ENCODE measurements at places on chromosomes 1 and 21.

DNA sequence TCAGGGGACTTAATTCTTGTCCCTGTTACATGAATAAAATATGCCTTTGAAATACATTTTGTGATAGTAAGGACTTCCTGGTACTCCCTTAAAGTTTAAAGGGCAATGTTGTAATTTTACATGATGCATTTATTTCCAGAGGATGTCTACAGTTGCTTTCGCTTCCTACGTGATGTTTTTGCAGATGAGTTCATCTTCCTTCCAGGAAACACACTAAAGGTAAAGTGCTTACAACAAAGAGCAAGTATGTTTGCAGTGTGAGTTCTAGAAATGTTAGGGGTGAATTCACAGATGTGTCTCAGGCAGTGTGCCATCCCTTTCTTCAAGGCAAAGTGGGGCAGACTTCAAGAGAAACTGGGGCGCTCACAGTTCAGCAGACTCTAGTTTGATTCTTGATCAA lies 31.2 kb downstream of the GNPAT start:
- no peak for DNase-seq

GRCh38 chr1:178263341-178263740 lies 169.4 kb downstream of the RASAL2 start:
- DNase-seq = no peak

- DNase-seq = peak; percentile 47
Observed at GRCh38 chr1:78114034-78114956, 68.5 kb downstream of the GIPC2 start.

- DNase-seq = no peak
Observed at GRCh38 chr1:20376880-20377494, 86.3 kb downstream of the VWA5B1 start.

DNA sequence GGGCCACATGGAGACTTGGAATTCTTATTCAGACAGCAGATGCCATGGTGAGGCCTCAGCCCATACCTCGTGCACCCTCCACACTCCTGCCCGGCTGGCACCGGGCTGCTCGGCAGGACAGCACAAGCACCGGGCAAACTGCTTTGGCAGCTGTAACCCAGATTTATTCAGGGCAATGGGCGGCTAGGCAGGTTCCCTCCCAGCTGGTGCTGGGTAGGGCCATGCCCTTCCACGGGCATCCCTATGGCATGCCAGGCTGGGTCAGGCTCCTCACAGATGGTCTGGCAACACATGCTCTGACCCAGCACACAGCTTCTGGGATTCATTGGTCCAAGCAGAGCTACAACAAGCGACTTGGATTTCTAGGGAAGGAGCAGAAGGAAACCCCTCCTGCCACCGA lies 53.4 kb downstream of the ATP1A1 start:
- no peak for DNase-seq

DNA sequence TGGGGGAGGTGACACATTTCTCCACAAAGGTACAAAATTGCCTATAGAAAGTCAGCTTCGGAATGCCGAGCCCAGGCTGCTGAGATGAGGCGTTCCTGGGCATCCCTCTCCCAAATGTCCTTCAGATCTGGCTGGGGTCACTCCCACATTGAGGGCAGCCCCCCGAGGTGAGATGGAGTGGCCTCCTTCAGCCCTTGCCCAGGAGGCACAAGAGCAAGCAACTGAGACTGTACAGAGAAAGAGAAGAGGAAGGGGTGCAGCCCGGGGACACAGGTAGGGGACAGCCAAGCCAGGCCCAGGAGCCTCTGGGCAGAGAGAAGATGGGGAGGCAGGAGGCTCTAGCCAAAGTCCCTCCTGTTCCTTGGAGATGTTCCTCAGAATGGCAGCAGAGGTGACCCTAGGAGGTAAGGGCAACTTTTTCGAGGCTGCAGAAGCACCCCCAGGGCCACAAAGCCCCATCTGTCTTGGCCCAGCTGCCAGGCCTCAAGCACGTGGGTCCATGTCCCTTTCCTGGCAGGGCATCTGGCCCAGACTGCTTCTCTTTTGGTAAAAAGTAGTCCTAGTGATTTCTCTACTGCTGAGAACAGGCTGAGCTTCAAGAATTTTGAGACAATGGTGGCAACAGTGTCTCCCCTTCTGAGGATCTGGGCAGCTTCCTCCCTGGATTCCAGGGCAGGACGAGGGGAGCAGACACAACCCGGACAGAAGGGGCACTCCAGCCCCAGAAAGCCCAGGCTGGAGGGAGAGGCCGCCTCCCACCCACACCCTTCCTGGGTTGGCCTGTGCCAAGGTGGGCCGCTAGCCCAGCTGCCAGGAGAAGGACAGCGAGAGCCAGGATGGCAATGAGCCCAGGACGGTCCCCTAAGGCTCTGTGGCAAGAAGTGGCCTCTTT lies 68.0 kb downstream of the LRRN2 start:
- no peak for DNase-seq

DNA sequence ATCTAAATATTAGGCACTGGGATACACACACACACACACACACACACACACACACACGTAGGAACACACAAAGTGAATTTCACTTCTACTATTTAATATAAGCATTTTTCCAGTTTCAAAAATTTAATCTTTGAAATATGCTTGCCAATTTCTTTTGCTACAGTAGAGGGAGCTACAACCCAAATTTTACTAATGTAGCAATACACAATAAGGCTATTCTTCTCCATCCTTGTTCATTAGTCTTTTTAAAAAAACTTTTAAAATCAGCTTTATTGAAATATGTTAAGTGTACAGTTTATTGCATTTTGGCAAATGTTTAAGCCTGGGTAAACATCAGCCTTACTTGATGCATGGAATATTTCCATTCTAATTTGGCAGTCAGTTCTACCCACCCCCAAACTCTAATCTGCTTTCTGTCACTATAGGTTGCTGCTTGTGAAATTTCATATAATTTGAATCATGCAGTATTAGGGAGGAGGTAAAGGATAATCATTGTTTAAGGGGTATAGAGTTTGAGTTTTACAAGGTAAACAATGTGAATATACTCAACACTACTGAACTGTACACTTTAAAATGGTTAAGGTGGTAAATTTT lies 93.0 kb upstream of the TENT5C start:
- peak; percentile 3 for DNase-seq

DNA sequence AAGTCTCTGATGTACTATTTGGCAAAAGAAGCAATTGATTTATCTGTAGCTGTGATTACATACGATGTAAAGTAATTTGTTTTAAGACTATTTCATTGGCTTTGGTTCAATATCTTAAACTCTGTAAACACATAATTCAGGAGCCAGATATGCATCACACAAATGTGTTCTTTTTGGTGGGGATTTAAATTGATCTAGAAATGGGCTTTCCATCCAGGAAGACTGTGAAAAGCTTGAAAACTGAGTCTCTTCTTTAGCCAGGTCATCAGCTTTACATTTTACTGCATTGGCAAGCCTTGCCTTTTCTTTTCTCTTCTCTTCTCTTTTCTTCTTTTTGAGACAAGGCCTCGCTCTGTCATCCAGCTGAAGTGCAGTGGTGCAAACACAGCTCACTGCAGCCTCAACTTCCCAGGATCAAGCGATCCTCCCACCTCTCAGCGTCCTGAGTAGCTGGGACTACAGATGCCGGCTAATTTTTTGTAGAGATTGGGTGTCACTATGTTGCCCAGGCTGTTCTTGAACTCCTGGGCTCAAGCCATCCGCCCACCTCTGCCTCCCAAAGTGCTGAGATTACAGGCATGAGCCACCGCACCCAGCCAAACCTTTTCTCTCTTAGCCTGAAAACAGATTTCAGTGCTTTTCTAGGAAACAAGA lies 1.4 kb downstream of the RCAN3 start:
- no peak for DNase-seq

DNA sequence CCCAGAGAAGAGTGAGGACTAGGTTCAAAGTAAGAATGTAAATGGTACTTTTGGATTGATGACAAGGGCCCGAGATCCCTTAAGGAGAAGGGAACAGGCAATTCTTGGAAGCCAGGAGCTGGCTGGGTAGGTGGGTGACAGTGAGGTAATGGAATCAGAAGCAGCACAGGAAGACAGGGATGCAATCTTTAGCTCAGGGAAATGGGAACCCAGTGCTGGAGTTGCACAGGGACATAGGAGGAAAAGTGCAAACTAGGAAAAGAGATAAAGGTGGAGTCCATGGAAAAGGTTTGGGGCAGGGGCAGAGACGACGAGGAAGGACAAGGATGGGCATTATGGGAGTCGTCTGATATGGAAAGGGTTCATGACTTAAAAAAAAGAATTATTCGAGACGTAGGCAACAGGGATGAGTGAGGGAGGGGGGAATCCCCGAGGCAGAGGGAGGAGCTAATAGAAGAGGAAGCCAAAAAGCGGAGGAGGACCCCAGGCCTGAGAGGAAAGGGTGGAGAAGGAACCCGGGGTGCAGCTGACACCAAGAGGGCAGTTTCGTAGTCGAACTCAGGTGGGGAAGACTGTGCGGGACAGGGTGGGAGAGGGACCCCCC lies 495 bp downstream of the PI4KB start:
- no peak for DNase-seq

- DNase-seq = no peak
Observed at GRCh38 chr1:174401075-174401474, 46.7 kb upstream of the GPR52 start.

- DNase-seq = peak; percentile 55
Observed at GRCh38 chr1:19949016-19949415, 25.6 kb upstream of the PLA2G2E start.

- no peak for DNase-seq
Observed at GRCh38 chr1:44830900-44831304, 12.2 kb downstream of the PTCH2 start.

GRCh38 chr21:29777160-29777559 lies 162.6 kb downstream of the GRIK1 start:
- DNase-seq = no peak

GRCh38 chr1:9836632-9836960 lies 12.8 kb upstream of the CLSTN1 start:
- no peak for DNase-seq

- DNase-seq = no peak
Observed at GRCh38 chr1:31706384-31707058, 2.7 kb upstream of the COL16A1 start.

GRCh38 chr1:210483821-210484220 lies 155.1 kb downstream of the HHAT start:
- no peak for DNase-seq

- DNase-seq = no peak
Observed at GRCh38 chr1:208450958-208451357, 206.8 kb upstream of the PLXNA2 start.

GRCh38 chr1:155472491-155473083 lies 90.0 kb downstream of the ASH1L start:
- DNase-seq = no peak

DNA sequence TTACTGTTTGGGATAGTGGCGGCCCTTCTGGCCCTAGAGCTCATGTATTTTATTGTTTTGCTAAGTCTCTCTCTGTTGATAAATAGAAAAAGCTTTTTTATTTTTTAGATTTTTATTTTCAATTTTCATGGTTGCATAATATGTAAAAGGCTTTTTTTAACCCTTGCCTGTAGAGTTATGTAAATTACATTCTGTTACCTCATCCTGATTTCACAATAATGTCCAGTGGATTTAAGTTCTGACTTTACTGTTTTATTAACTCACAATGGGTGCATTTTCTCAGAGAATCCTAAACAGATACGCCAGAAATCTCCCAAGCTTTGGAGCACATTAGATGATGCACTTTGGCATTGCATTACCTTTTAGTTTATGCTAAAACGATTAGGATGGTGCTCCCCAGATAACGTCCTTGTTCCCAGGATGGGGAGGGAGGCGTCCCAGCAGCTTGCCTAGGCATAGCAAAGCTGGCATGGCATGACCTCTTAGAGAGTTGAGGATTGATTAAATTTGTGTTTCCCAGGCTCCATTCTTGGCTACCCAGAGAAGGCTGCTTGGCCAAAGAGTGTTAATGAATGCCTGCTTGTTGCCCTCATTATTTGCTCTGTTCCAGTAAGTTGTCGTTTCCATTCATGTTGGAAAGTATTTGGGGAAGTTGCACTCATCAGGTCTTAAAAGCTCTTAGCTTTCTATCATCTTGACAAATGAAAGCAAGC lies 17.1 kb downstream of the UTP25 start:
- no peak for DNase-seq

- no peak for DNase-seq
Observed at GRCh38 chr1:182668521-182669054, 15.8 kb downstream of the RGS8 start.

DNA sequence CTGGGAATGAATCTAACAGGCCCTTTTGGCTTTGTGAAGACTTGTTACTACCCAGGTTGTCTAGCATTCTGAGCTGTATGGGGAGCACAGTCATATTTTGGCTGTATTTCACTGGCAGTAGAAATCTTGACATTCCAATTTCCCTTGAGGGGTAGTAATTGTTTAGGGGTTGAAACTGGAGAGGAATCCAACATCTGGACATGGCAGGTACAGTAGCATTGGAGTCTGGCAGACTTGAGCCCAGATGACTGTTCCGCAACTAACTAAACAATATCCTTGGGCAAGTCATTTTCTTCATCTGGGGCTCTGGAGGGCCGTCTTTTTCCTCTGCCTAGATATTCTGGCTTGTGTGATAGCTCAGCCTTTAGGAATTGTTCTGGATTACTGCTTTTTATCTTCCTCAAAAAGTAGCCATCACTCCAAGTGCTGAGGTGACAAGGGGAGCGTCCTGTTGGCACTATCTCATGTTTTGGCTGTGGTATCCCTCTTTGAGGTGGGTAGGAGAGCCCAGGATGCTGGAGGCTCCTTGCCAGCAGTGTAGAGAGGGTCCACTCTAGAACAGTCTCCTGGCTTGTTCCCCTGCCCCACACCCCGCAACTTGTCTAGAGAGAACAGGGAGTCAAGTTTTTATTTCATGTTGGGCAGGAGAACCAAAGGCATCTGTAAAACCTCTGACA lies 22.7 kb upstream of the NBL1 start:
- DNase-seq = no peak

DNA sequence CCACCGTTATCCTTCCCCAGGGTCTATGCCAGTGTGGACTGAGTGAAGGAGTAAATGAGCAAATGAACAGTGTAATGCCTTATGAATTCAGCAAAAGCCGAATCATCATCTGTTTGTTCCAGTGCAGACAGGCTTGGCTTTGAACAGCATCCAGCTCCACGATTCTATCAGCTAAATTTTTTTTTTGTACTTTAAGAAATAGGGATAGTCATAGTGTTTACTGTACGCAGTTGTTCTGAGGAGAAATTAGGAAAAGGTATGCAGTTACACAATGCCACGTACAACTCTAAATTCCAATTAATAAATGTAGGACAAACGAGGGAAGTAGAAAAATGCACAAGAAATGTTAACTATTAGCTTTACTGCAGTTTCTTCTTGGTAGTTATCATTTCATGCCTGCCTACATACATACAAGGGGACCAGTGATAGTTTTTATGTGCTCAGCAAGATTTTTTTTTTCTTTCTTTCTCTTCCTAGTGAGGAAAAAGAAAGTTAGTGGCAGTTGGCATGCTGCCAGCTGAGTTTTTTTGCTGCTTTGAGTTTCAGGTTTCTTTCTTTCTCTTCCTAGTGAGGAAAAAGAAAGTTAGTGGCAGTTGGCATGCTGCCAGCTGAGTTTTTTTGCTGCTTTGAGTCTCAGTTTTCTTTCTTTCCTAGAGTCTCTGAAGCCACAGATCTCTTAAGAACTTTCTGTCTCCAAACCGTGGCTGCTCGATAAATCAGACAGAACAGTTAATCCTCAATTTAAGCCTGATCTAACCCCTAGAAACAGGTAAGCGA lies at the start of gene IFI44L:
Gene IFI44L (plus strand): TSS at position 646 of the 777 bp plus-strand sequence. CDS start 7,468 bp downstream, outside the sequence.
- DNase-seq = no peak
